ENCODE measurements at places on chromosomes 6 and 20.

GRCh38 chr6:114989279-114989964 is 646.6 kb upstream of the HS3ST5 start:
- DNase-seq = no peak

GRCh38 chr6:41644297-41644879 is 6.1 kb downstream of the MDFI start:
- DNase-seq = no peak

- no peak for DNase-seq
Measured at GRCh38 chr6:134719286-134719685, 230.6 kb downstream of the ALDH8A1 start.

GRCh38 chr20:1987826-1988225 is 6.0 kb downstream of the PDYN start:
- no peak for DNase-seq

DNA sequence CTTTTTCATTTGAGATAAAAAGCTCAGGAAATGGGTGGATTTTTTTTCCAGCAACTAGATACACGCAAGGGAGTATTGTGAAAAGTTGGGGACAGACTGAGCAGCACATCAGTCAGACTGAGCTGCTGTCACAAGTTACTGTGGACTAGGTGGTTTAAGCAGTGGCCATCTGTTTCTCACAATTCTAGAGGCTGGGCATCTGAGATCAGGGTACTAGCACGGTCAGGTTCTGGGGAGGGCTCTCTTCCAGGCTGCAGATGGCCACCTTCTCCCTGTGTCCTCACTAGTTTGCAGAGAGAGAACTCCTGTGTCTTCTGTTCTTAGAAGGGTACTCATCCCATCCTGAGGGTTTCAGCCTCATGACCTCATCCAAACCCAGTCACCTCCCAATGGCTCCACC is 178.3 kb downstream of the SYNDIG1 start:
- no peak for DNase-seq

DNA sequence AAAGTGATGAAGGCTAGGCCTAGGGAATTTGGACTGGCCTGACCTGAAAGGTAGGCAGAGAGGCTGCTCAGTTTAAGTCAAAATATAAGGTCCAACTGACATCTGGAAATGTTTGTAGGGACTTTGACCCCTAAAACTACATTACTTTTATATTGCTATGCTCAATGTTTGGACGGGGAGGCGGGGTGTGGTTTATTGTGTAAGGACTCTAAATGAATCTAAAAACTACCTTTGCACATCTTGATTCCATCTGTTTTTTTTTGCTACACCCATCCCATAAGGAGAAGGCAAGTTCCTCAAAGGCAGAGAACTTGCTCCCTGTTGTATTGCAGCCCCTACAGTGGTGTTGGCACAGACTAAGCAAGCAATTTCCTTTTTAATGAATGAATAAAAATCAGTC is 227.1 kb downstream of the HACE1 start:
- DNase-seq = no peak

- no peak for DNase-seq
Measured at GRCh38 chr20:13684566-13685222, 46.0 kb upstream of the TASP1 start.

- no peak for DNase-seq
Measured at GRCh38 chr6:130515306-130515705, 149.5 kb downstream of the TMEM200A start.

Measured in caudate nucleus (tissue), 63 donors.